ENCODE measurements at places on chromosomes 4 and X. TPM values are rescaled to one million over a fixed set of nuclear protein-coding genes. Genes with fewer than 3 reads are reported as not detected.

The PNCK gene
- not detected for total RNA-seq

The CCNA2 gene
- 107 TPM for total RNA-seq

The CDS1 gene
- under 0.01 TPM for total RNA-seq

The TMEM31 gene
- total RNA-seq, result not detected

The SPANXD gene
- total RNA-seq, result not detected

The KLF3 gene
- total RNA-seq, result 35.2 TPM

The GYPA gene
- total RNA-seq, result not detected

The GLOD5 gene
- total RNA-seq, result not detected

The RAB41 gene
- total RNA-seq, result not detected

The APOO gene
- 18.2 TPM for total RNA-seq

The SCOC gene
- 57.8 TPM for total RNA-seq

The SSX4 gene
- total RNA-seq, result not detected

The HSD17B13 gene
- 0.05 TPM for total RNA-seq

The SMR3B gene
- total RNA-seq, result not detected

The XKRX gene
- 0.69 TPM for total RNA-seq

The ATP1B4 gene
- total RNA-seq, result not detected

The FGFR3 gene
- total RNA-seq, result 3.9 TPM

The ANK2 gene
- total RNA-seq, result 3.1 TPM

All from mammary microvascular endothelial cell (primary cell).